Stimulated activated CD4-positive, alpha-beta T cell treated with anti-CD3 and anti-CD28 coated beads, Interleukin-4, amount 100 ng/mL, for 24 hours (primary cell): ENCODE measurements at places on chromosomes 6 and 20.

DNA sequence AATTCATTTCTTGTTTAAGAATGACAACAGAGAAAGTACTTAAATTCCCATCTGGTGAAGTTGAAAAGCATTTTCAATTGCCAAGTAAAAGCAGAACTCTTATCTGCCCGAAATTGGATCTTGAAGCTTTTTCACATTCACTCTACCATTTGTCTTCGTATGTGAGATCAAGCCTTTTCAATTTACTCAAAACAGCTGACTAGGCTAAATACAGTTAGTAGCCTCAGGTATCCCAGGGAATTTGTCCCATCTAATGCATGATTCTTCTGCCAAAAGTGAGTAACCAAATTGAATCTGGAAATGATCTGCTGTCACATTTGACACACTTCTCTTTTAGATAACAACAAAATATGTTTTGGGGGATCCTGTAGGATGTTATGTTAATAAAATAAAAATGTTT is 596.8 kb upstream of the HS3ST5 start:
- no peak for DNase-seq

DNA sequence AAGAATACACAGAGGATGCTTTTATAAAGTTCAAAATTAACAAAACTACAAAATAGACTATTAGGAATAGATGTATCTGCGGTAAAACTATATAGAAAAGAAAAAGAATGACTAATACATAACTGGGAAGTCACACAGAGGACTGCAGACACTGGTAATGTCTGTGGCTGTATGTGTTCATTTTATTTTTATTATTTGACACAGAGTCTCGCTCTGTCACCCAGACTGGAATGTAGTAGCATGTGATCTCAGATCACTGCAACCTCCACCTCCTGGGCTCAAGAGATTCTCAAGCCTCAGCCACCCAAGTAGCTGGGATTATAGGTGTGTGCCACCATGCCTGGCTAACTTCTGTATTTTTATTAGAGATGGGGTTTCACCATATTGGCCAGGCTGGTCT is 38.9 kb downstream of the ESF1 start:
- no peak for DNase-seq

GRCh38 chr20:46634528-46634927 is 16.7 kb downstream of the SLC13A3 start:
- no peak for DNase-seq

DNA sequence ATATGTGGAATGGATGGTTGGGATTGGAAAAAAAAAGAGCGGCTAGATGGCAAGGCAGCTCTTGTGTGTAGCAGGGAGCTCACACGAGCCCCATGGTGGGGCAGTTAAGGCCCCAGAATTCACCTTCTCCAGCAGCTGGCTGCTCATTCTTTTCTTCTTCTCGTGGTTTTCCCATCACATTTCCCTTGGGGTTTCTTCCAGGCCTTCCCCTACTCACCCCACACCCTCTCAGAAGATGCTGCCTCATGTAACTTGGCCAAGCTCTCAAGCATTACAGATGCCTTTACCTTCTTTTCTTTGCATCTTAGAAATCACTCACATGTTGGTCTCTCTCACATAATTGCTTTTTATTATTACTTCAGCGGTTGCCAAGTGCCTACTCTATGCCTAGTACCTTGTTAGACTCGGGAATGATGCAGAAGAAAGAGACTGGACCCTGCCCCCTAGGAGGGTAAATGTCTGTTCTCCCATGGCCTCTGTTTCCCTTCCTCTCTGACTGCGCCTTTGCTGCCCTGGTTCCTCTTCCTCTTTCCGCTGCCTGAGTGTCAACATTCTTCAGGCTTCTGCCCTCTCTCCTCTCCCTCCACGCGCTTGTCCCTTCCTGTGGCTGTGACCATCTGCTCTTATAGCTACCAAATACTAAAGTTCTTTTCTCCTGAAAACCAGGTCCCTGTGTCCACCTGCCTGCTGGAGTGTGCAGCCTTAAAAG is 28.6 kb downstream of the PPARD start:
- DNase-seq = no peak

DNA sequence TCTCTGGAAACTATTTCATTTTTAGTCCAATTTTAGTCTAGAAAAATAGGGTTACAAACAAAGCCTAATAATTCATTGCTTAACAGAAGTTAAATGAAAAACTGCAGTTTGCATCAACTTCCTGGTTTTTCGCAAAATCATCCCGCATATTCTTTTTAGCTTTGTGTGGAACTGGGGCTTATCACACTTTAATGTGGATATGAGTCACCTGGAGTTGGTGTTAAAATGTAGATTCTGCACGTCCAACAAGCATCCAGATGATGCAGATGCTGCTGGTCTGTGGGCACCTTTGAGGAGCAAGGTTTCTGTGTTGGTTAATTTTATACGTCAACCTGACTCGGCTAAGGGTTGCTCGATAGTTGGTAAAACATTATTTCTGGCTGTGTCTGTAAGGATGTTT is 126.1 kb downstream of the PLCB4 start:
- no peak for DNase-seq

DNA sequence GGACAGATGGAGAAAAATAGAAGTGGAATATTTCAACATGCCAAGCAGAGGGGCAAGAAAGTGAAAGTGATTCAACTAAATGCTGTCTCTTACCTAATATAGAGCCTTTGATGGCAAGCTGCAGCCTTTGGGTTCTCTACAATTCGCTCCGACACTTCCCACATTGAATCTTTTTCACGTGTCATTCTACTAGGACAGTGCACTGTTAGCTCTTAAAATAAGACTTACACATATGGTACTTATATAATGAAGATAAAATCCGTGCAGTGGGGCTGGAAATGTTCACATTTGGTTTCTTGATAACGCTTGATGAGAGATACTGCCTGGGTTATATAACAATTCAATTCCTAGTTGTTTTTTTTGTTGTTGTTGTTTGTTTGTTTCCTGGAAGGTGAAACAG is 502.4 kb downstream of the LMBRD1 start:
- no peak for DNase-seq

DNA sequence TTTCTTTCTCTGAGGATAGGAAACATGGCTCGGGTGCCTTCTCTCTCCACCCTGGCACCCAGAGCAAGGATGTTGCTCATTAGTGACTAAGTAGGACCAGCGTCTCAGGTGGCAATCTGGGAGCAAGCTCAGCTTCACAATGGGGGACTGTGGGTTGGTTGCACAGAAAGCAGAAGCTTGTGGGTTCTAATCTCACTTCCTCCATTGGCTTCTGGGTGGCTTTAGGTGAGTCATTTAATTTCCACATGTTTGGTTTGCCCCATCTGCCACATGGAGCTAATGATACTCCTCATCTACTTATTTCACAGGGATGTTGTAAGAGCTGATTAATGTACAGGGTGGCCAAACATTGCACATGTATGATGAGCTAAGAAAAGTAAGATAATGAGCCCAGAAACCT is 54.8 kb upstream of the AKIRIN2 start:
- DNase-seq = peak; percentile 49

- DNase-seq = no peak
These were observed 326.1 kb downstream of the PRL start for GRCh38 chr6:21970569-21971300.

- no peak for DNase-seq
These were observed 12.0 kb downstream of the TRAM2 start for GRCh38 chr6:52564856-52565255.

DNA sequence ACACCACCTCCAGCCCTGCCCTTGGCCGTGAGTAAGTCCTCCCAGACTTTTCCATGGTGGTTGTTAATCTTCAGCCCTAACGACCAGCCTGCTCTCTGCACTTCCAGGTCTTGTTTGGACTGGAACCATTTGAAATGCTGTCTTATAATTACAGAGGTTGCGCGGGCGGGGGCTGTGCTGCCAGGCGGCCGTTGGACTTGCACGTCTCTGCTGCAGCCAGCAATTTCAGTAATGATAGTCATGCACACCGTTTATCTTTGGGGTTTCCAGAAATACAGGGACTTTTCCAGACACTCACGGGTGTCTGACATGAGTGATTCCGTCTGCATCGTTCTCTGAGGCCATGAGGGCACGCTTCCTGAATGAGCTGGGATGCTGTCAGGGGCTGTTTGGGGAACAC is 118.2 kb downstream of the BMP7 start:
- no peak for DNase-seq

- DNase-seq = no peak
These were observed 96.1 kb upstream of the ARMC2 start for GRCh38 chr6:108751851-108752732.

DNA sequence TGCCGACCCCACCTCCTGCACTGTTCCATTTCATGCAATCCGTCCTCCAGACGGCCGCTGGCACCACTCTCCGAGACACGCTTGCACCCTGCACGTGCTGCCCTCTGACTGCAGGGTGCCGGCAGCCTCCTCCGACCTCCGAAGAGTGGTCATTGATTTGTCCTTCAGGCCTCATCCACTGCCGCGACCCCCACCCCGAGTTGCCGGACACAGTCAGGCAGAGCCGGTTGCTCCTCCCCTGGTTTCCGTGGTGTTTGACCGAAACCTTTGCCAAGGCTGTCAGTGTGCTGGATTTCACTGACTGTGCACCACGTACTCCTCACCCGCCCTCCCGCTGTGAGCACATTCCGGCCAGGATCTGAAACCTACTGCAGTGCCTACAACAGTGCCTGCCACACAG is 156.4 kb upstream of the PDE10A start:
- DNase-seq = no peak

GRCh38 chr20:38073307-38074071 is 39.9 kb downstream of the RPRD1B start:
- DNase-seq = peak; percentile 27

DNA sequence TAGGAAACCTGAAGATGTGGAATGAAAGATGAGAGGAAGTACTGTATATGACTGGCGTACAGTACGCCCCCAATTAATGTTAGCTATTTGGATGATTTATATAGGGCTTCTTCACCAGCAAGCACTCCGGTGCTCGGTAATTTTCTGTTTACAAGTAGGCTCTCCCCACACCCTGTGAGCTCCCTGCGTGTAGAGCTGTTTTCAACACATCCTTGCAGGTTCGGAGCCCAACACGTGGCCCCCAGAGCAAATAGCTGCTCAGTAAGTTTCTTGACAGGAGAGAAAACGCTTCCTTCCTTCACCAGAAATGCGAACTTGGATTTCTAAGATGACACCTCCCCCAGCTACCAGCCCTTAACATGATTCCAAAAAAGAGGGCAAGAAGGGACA is 1.2 kb upstream of the RAB22A start:
- DNase-seq = no peak
